ENCODE measurements at places on chromosomes 1 and 21.

DNA sequence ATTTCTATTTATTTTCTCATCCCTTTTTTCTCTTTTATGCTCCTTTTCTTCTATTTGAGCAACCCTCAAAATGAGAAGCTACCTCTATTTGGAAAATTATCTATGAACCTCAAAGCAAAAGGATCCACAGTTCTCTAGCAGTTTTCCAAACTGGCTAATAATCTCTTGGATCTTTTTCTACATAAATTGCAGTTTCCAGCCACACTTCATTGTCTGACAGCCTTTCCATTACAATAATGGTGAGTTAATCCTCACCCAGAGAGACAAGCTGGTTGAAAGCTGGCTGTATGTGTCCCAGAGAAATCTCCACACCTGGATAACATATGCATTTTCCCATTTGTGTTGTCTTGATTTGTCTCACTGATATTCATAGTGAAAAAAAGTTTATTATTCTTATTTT lies 16.5 kb upstream of the HSD17B7 start:
- no peak for DNase-seq

GRCh38 chr1:63289135-63289534 lies 33.2 kb upstream of the FOXD3 start:
- no peak for DNase-seq

- DNase-seq: no peak
Measured at GRCh38 chr1:185562461-185563359, 171.5 kb upstream of the HMCN1 start.

GRCh38 chr1:41674522-41674921 lies 190.0 kb upstream of the EDN2 start:
- no peak for DNase-seq

DNA sequence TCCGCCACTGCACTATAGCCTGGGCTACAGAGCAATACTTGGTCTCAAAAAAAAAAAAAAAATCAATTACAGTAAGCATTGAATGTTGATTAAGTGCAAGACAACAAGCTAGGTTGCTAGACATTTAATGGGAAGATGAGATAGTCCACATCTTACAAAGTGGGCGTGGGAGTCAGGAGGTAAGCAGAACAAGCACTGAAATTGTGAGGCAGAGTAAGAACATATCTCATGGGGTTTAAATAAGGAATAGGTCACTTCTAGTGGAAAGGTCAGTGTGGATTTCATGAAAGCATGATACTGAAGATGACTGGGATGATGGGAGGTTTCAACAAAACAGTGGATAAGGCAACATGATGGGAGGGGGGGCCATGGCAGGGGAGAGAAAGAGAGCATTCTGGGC lies 1.9 kb upstream of the OLFML2B start:
- DNase-seq: peak; percentile 31

GRCh38 chr1:206961668-206962067 lies 8.6 kb downstream of the FCAMR start:
- no peak for DNase-seq

- peak; percentile 44 for DNase-seq
Measured at GRCh38 chr1:145695821-145696629, 11.1 kb downstream of the PDZK1 start.

GRCh38 chr1:181140398-181140797 lies 51.9 kb downstream of the IER5 start:
- DNase-seq: peak; percentile 52

DNA sequence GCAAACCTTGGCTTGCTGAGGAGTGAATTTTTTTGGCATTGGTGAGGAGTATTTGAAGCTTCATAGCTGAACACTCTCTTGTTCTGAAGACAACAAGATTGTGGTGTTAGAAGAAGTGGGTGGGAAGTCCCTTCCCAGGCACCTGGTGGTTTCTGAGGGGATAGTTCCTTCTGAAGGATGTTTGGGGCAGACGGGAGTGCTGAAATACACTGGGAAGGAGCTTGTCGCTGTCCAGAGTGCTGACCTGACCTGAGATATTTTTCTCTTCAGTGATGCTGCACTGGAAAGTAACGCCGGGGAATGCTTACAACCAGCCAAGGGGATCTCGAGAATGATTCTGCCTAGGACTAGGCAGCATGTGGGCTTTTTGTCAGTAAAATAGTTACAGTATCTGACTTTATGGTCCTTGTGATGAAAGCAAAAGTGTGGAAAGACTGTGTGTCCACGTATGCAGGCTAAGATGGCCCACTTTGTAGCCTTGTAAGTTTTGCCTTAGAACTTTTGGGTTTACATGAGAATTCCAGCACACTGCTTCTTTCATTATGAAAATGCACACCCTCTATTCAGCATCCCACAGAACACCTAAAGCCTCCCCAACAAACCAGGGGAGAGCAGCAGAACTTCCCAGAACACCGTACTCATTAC lies 33.1 kb upstream of the NFASC start:
- no peak for DNase-seq

DNA sequence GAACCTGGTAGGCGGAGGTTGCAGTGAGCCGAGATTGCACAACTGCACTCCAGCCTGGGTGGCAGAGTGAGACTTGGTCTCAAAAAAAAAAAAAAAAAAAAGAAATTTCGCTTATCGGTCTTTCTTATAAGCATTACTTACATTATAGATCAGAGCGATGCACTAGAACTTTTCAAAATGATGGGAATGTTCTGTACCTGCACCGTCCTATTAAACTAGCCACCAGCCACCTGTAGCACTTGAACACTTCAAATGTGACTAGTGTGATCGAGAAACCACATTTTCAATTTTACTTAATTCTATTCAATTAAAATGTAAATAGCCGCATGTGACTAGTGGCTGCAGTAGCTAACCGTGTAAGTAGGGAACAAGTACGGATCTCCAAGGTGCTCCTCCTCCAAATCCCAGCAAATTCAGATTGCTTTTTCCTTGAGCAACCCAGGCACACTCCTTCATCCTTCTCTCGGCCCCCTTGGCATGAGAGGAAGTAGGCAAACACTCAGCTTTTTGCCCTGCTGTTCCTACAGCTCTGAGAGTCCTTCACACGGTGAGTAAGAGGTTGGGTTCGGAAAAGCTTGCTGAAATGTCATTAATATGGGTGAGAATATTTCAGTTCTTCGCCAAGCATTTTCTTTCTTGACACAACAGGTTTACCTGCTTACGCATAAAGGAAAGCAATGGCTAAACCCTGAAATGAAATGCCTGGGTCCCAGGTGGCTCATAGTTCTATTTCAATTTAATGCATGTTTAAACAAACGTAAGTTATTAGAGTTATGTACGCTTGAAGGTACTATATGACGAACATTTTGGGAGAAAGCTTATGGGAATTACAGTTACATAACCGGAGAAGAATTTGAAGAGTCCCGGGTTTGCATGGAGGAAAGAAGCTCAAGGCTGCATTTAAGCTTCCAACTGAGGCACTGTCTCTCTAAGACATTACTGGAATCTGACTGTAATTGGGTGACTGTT lies 69.5 kb upstream of the HUNK start:
- DNase-seq: no peak

DNA sequence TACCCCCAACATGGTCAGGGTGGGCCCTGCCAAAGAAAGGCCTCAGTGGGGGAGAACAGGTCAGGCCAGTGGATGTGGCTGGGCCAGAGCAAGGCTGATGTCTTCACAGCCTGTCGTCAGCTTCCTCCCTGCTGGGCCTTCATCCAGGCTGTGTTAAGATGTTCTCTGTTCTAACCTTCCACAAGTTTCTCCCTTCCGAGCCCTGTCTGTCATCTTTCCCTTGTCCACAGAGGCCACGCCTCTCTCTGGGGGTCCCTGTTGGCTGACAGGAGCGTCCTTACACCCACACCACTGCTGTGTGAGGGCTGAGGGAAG lies 36.2 kb downstream of the SIM2 start:
- DNase-seq: no peak

GRCh38 chr1:209387969-209388329 lies 195.6 kb upstream of the CAMK1G start:
- DNase-seq: no peak

DNA sequence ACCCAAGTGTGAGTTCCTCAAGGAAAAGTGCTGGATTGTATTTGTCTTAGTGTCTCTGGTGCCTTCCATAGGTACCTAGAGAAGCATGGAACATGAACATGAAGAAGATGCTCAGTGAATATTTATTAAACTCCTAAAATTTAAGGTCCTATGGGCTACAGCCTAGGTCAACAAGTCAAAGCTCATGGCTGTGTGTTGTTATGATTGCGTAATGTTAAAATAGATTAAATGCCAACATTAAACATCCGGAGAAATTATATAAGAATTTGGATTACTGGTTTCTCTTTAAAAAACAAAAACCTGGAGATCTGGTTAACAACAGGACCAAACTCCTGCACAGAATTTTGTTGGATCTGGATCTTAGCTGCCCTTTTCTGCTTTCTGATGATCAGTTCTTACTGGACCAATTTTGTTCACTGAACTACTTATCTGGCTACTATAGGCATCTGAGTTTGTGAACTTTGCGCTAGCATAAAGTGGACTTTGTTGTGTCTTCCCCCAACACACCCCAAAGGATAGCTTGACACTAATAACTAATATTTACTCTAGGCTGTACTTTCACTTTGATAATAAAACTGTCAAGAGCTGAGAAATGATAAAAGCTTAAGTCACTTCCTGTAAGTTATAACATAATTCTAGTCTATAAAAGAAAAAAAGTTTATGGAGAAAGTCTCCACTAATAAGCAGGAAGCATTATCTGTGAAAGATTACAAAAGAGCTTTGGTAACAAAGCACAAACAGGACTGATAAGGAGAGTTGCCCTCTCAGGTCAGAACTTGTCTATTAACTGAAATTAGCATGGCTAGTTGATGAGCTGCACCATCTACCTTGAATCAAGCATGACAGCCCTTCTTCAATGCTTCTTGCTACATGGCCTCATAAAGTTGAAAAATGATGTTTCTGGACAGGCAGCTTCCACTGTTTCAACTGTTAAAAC lies 20.7 kb downstream of the F5 start:
- DNase-seq: no peak

DNA sequence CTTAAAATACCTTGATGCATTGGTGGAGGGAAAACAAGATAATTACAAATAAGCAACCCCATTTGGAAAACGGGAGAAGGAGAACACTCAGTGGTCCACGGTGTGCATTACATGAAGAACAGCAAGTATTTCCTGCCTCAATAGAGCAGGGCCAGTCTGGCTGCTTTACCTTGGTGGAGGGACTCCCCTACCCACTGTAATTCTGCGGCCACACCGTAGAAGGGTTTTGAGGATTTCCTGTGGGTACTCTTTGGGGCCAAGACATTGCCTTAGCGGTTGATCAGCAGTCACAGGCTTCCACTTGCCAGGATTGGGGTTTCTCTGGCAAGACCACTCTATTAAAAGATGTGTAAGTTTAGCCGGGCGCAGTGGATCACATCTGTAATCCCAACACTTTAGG lies 16.3 kb upstream of the TMEM54 start:
- DNase-seq: no peak

DNA sequence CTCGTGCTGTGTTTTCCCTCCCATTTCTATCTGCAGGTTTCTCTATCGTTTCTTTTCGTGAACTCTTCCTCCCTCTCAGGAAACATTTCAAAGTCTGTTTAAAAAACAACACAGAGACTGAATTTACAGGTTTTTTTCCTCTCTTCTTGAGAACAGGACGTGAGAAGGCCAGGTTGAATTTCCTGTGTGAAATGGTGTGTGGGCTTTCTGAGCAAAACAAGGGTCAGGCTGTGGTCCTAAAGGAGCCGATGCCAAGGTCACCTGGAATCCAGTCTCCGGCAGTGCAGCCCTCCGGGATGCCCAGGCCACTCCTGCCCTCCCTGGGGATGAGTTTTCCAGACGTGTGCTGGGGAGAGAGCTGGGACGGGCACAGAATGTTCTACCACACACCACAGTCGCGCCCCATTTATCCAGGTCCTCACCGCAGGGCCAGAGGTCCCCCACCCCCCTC lies 62.7 kb upstream of the RUNX3 start:
- DNase-seq: no peak

GRCh38 chr1:39398278-39399021 lies 93.0 kb upstream of the BMP8A start:
- peak; percentile 96 for DNase-seq

- no peak for DNase-seq
Measured at GRCh38 chr1:86933562-86934377, 19.3 kb downstream of the HS2ST1 start.

- DNase-seq: no peak
Measured at GRCh38 chr21:29920938-29921337, 18.9 kb downstream of the GRIK1 start.

DNA sequence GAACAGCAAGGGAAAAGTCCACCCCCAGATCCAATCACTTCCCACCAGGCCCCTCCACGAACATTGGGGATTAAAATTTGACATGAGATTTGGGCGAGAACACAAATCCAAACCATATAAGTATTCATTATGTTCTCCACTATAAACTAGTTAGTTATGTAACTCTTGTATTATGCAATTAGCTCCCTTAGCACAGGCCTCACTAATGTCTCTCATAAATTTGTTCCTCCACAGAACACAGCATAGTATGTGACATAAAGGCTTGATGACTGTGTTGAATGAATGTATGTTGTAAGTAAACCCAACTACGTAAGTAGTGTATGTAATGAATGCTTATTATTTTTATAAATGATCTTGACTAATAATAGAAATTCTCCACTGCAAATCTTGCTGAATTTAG lies 223.3 kb upstream of the ZRANB2 start:
- no peak for DNase-seq

- DNase-seq: no peak
Measured at GRCh38 chr1:56903778-56904177, 49.2 kb downstream of the C8A start.

DNA sequence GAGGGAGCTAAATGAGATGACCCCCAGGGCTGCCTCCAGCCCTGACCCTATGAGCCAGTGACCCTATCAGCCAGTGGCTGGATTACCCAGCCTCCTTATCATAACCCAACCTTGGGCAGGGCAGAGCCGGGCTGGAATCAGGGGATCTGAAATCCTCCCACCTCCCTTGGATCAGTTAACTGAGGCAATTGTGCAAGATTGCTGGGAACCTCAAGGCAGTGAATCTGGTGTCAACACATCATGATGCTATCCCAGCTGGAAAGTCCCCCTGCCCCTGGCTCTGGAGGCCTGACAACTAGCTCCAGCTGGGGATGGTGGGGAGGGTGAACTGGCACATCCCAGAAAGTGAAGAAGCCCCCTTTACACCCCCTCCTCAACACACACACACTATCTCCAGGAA lies 6.4 kb upstream of the TSPAN1 start:
- DNase-seq: peak; percentile 61

- no peak for DNase-seq
Measured at GRCh38 chr1:41483001-41483850, 1.3 kb downstream of the EDN2 start.

DNA sequence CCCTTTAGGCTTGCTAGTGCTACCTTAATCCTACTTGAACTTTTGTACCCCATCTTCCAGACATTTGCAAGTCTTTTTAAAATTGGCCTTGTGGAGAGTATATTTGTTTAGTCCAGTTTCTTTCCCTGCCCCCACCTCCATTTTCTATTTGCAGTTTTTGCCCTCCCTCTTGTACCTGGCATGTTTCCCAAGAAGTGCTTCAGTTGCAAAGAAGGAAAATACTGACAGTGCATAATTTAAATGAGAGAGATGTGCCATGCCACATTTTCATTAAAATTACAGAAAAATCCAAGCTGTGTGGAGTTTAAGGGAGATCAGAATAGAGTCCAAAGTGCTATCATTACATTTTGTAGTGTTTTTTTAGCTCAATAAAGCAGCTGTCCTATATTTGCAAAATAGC lies 150.0 kb upstream of the ADGRL2 start:
- no peak for DNase-seq
